Stimulated activated CD8-positive, alpha-beta memory T cell treated with anti-CD3 and anti-CD28 coated beads, Interleukin-15, amount 100 ng/mL, for 24 hours (primary cell): ENCODE measurements at places on chromosomes 4 and X.

DNA sequence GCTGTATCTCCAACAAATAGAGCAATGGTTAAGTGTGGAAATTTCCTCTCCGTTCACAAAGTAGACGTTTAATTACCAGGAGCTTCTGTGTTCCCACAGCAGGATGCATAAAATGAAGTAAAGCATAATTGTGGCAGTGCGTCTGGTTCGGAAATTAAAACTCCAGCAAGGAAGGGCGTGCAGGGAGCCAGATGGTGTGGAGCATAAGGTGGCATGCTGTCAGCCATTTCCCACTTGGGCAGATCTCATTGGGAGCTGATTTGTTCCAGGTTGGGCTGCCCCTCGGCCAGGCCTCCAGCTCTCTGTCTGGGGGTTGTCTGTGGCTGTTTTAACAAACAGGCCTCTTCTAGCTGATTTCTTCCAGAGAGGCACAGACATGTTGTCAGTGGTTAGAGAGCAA is 182.1 kb upstream of the CLNK start:
- no peak for DNase-seq

GRCh38 chr4:150315691-150316090 is 237.4 kb downstream of the DCLK2 start:
- DNase-seq, result no peak

- DNase-seq, result no peak
These were observed 68.6 kb downstream of the RGS12 start for GRCh38 chr4:3361406-3361805.

GRCh38 chr4:63233671-63234070 is 1175.6 kb downstream of the TECRL start:
- DNase-seq, result no peak

DNA sequence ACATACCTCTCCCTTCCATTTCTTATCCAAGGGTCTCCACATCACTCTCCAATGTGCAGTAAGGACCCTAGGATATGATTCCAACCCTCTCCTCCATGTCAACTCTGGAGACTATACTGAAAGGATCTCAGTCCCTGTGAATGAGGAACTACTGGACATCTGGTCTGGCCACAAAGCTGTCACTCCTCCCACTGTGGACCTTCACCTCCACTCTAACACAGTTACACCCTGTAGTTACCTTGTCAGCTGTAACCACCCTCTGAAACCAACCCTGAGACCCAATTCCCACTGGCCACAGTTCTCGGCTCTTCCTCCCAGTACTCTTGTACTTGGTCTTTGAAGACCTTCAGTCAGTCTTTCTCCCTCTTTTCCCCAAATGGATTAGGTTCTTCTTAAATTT is 2.9 kb downstream of the TMEM128 start:
- no peak for DNase-seq

- no peak for DNase-seq
These were observed 111.8 kb downstream of the TRAPPC11 start for GRCh38 chr4:183770906-183771305.

- no peak for DNase-seq
These were observed 124.0 kb downstream of the FAM53A start for GRCh38 chr4:1559896-1560650.

GRCh38 chr4:167452922-167453430 is 218.7 kb upstream of the SPOCK3 start:
- DNase-seq, result no peak

GRCh38 chr4:17667653-17668201 is 53.3 kb downstream of the MED28 start:
- no peak for DNase-seq

GRCh38 chrX:25166546-25166945 is 150.8 kb upstream of the ARX start:
- no peak for DNase-seq

GRCh38 chrX:72201836-72202536 is 20.4 kb downstream of the PIN4 start:
- no peak for DNase-seq

DNA sequence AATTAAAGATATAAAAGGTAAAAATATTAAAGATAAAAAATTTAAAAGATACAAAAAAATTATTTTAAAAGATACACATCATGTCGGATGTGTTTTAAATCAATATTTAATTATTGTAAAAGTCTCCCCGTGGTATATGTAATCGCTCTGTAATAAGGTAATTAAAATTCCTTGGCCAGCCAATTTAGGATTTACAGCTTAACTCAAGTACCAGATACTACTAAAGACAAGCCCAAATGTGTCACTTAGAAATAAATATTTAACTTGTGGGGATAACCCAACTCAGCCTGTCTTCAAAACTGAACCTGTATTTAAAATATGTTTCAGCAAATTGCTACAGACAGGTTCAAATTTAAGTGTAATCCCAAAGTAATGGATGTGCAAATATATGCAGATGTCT is 56.0 kb downstream of the GPR82 start:
- DNase-seq, result no peak

GRCh38 chr4:136241221-136241986 is 1290.9 kb downstream of the PCDH18 start:
- no peak for DNase-seq
